ENCODE measurements at places on chromosomes 7 and 10.
A peak's percentile ranks its signal among the peaks of the same experiment; 100 is the strongest.

- peak; percentile 59 for DNase-seq
Observed at GRCh38 chr7:29748286-29749099, 57.8 kb upstream of the WIPF3 start.

DNA sequence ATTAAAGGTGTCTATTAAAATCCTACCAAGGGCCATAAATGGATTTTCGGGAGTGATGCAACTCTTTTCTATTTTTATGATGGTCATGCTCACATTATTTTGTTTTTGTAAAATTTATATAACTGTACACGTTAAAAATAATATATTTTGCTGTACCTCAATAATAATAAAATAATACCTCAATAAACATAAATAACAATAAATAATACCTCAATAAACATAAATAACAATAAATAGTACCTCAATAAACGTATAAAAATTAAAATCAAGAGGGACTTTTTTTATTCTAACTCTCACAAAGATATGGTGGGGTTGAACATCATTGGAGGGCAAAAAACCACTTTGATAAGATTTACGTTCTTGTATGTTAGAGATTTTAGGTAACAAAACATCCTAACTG, 1189.6 kb upstream of the CELF2 start:
- no peak for DNase-seq

DNA sequence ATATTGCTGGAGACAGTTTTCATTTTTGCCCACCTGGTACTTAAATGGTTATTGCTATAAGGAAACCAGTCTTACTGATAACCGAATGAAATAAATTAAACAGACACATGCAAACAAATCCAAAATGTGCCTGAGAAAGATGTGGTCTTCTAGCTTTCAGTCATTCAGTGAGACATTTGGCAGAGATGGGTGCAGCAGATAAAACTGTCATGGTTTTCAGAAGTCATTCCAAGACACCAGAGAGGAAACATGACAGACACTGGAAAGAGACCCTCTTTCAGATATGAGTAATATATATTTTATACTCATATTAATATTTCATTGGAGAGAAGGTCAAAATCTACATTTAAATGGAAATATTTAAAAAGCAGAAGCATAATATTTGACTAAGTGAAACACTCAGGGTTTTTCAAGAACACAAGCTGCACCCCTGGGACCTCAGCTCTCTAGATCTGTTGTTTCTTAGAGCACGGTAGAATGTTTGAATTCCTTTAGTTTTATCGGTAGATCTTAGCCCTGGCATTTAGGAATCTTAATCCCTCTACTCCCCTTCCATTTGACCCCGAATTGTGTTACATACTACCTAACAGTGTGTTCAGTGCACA, 246.1 kb downstream of the AUTS2 start:
- DNase-seq: no peak

DNA sequence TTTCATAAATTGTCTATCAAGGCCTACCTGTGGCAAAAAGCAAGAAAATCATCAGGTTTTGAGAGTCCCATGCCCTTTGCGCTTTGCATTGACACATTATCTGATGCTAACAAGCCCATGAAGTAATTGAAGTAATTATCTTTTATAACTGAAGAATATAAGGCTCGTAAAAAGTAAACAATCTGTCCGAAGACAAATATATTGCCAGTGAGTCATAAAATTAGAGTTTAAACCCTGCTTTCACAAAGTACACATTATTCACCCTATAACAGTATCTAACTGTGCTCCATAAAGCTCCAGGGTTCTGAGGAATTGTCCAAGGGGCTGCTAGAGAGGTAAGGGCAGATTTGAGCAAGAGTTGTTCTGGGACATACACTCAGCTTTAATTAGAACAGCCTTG, 102.3 kb upstream of the PPP1R3A start:
- no peak for DNase-seq

- peak; percentile 13 for DNase-seq
Observed at GRCh38 chr10:58715061-58715460, 202.4 kb downstream of the BICC1 start.

DNA sequence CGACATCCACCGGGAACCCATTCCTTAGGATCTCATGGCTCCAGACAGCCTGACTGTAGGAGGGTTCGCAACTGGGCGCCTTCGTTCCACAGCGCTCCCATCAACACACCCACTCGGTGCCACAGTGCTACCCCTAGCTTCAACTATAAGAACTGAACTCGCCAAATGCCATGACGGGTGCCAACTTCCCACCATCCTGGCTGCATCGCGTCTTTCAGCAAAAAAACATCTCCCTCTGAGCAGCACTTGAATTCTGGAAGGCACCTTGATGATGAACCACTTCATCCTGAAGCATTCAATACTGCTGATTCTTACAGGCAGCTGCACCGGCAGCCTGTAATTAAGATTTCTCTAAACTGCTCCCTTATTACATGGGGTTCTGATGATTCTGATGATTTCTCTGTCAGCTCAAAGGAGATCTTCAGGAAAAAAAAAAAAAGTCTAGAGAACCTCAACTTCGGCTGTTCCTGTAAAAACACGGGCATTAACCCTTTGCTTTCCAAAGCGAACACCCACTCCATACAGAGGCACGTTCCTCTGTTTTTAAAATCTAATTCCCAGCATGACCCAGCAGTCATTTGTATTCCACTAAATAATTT, 1.3 kb downstream of the CYTH3 start:
- peak; percentile 48 for DNase-seq

DNA sequence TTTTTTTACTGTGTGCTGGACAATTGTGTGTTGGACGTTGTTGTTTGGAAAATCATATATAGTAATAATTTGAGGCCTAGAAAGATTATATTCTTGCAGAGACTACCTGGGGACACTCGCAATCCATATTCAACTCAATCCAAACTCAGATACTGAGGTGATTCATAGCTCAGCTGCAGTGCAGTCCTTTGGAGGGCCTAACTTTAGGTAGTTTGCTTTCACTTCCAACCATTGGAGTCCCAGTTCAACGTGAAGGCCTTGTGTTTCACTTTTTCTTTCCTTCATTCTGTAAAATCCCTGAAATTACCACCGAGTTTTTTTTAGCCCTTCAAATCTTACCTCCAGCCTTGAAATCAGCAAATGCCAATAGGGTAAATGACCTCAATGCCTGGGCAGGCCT, 32.3 kb downstream of the ATRNL1 start:
- DNase-seq: no peak

GRCh38 chr7:134449680-134450079, 9.2 kb downstream of the AKR1B1 start:
- DNase-seq: no peak

DNA sequence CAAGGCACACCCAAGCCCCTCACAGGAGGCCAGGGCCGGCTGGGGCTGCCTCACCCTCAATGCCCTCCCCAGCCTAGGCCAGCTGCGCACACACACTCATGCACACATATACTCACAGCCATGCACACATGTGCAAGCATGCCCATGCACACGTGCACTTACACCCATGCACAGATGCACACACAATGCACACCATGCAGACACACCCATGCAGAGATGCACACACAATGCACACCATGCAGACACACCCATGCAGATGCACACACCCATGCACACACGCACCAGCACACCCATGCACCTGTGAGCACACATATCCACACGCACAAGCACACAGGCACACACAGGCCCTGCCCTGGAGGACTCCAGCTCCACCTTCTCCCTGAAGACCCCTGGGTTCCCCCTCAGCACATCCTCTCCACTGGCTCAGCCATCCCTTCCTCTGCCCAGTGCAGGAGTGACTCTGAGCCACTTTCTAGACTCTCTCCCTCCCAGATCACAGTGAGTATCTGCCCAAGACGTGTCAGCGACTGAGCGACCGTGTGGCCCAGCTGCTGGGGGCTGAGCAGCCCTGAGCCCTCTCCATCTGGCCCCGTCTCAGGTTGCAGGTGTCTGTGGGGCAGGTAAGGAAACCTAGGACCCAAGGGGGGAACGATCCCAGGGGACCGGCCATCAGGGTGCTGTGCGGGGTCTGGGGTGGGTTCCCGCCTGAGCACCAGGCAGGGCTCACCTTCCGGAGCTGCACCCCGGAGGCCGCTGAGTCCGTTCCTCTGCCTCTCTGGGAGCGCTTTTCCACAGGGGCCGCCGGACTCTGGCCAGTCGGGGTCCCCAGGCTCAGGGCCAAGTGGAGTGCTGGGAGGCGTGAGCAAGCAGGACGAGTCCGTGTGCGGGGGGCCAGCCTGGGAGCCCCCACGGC, 25.8 kb downstream of the AP5Z1 start:
- no peak for DNase-seq

GRCh38 chr7:148620749-148621359, 30.3 kb downstream of the C7orf33 start:
- DNase-seq: no peak

GRCh38 chr10:14635043-14635710, 139.5 kb downstream of the FAM107B start:
- DNase-seq: no peak

GRCh38 chr7:50212666-50213621, 91.6 kb upstream of the IKZF1 start:
- no peak for DNase-seq

DNA sequence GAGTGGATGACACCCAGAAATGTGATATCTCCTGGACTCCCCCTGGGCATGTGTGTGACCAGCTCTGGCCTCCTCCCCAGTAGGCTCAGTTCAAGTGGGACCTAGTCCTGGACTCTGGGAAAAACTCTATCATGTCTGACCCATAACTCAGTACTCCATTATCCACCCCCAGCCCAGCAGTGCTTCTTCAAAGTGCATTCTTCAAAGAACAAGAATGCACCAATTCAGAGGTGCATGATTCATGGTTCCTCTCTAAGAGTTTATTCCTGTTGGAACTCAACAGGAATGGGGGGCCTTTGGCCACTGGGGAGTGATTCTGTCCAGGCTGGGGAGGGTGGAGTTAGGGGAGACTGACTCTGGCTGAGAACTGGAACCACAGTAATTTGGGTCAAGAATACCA, 173.6 kb upstream of the CXCL12 start:
- DNase-seq: no peak

GRCh38 chr10:123554656-123555055, 111.5 kb upstream of the GPR26 start:
- no peak for DNase-seq

DNA sequence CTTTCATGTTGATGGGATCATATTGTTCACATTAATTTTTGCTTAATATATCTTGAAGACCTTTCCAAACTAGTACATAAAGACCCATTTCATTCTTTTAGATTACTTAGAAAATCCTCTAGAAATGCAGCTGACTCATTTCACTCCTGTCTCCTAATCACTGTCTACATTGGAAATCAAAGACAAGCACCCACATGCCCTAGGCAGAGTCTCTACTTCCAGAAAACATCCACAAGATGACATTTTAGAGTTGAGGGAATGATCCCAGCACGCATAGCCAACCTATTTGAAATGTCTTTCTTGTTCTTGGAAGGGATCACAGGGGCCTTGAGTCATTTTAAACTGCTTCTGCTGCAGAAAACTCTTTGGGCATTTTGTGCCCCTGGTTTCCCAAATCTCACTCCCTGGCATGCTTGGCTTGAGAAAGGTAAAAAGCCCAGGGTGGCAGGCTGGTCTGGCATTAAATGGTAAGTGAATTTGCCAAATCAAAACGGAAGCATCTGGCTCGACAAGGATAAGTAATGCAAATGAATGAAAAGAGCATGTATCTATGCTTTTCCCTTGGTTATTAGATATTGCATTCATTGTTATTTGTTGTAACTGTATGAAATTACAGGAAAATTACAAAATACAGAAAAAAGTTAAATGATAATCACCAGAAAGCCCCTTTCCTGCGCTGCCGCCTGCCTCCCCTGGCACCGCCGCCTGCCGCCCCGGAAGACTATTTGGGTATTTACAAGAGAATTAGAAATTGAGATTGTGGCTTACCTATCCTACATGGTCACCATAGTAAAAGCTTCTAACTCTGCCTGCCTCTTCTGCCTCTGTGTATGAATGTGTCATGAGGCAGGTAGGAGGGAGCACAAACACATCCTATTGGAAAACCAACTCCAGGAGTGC, 225.3 kb downstream of the PTEN start:
- no peak for DNase-seq

GRCh38 chr7:136064081-136064480, 86.9 kb upstream of the MTPN start:
- DNase-seq: peak; percentile 17

DNA sequence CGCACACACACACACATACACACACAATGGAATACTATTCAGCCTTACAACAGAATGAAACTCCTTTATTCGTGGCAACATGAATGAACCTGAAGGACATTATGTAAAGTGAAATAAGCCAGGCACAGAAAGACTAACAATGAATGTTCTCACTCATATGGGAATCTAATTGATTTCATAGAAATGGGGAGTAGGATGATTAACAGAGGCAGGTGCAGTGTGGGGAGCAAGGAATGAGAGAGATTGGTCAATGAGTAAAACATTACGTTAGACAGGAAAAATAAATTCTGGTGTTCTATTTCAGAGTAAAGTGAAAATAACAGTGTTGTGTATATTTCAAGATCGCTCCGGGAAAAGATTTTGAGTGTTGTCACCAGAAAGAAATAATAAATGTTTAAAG, 694.5 kb downstream of the NXPH1 start:
- no peak for DNase-seq

DNA sequence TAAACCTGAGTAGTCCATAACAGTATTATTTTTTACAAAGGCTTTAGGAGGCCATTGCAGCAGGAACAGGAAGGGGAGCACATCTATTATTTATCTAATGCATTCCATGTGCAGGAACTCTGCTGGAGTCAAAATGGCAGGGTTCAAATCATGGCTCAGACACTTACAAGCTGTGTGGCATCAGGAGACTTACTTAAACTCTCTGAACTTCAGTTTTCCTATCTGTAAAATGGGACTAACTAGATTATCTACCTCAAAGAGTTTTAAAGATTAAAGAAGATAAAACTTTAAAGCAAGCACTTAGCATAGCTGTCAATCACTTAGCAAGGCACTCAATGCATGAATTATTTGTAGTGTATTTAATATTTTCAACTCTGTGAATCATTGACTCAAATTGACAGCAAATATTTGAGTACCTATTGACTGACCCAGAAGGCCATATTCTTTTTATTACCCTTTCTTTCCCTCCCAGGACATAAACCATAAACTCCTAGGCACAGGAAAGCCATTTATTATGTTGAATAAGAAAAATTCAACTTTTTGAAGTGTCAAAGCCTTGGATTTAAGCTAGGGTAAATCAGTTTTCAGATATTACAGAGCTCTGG, 115.8 kb upstream of the FAM204A start:
- peak; percentile 57 for DNase-seq

DNA sequence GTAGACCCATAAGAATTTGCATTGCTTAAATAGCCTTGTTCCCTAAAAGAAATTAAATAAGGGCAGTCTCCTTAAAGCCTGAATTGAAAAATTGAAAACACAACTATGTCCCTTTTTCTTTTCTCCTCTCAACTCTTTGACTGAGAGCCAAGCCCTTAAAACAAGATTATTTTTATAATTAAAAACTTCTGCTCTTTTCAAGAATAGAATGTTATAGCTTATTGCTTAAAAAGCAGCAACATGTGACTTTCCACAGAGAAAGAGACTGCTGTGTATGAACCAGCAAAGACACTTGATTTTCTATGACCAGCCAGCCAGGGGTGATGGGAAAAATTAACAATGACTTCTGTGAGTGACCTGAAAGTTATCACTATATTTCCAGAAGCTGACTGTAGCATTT, 295.2 kb upstream of the CELF2 start:
- no peak for DNase-seq
